ENCODE measurements at places on chromosomes 12 and 14.

- no peak for DNase-seq
Observed at GRCh38 chr12:3759878-3760277, 7.0 kb upstream of the CRACR2A start.

GRCh38 chr12:80864046-80864735, 73.5 kb downstream of the LIN7A start:
- no peak for DNase-seq

- no peak for DNase-seq
Observed at GRCh38 chr12:96520767-96521166, 31.4 kb downstream of the CFAP54 start.

GRCh38 chr12:32589165-32589865, 89.8 kb upstream of the DNM1L start:
- DNase-seq = no peak

- no peak for DNase-seq
Observed at GRCh38 chr14:32998433-32998832, 59.8 kb downstream of the NPAS3 start.

GRCh38 chr14:95862243-95862642, 14.4 kb upstream of the TUNAR start:
- no peak for DNase-seq

- no peak for DNase-seq
Observed at GRCh38 chr12:108589028-108589839, 8.7 kb downstream of the TMEM119 start.

DNA sequence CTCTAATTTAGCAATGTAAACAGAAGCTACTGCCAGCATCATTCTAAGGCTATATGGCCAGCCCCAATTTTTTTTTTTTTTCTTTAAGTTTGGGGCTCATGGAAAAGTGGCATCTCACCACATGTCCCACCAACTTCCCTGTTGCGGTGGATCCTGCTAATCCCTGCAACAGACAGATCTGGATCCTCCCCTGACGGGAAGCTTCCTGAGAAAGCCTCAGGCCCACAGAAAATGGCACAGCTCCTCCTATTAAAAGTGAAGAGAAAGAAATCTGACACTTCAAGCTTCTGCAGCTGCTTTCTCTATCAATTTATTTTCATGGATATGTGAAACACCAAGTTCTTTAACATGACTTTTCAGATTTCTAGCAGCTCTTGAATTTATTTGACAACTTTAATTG, 433.8 kb upstream of the DCN start:
- no peak for DNase-seq

GRCh38 chr12:41801261-41801660, 343.4 kb downstream of the GXYLT1 start:
- DNase-seq = no peak

DNA sequence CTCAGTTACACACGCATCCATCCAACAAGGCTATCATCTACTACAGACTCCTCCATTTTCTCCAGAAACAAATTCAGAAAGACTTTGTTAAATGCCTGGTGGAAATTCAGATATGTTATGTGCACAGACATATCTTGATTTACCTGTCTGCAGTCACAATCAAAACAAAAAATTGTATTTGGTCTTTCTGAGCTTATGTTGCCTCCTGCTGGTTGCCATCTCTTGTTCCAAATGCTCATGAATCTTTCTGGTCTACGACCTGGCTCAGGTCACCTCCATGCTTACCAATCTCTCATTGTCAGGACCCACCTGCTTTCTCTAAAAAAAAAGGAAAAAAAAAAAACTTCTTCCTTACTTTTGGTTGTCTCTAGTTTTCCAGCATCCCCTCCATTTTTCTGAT, 169.2 kb upstream of the PLXNC1 start:
- no peak for DNase-seq

DNA sequence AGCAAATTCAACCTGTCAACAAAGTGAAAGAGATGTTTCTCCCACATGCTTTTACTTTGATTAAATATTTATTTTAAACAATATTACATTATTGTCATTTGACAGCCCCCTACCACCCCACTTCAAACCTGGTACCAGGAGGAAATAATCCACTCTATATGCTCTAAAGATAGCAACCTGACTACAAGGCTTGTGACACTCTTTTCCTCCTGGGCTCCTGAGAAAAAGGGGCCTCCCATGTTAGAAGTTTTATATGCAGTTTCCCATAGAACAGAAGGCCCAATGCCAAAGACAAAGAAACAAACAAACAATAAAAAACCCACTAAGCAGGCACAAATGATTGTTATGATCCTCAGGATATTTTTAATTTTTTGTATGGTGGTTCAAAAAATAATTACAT, 73.6 kb downstream of the RPS29 start:
- no peak for DNase-seq

DNA sequence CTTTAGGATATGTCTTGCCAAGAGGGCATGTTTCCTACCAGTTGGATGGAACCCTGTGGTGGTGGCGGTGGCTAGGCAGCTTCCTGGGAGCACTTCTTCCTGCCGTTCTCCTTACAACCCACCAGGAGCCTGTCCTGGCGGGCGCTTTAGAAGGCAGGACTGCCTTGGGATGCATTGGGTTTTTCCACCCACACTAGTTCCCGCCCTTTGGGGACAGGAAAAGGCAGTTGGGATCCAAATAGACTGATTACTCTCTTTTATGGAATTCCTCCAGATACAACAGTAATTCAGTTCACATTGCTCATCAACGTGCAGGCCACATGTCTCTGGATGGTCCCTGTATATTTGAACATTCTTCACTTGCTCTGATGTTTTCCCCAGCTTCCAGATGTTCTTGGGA, 305.7 kb upstream of the SSTR1 start:
- DNase-seq = no peak

DNA sequence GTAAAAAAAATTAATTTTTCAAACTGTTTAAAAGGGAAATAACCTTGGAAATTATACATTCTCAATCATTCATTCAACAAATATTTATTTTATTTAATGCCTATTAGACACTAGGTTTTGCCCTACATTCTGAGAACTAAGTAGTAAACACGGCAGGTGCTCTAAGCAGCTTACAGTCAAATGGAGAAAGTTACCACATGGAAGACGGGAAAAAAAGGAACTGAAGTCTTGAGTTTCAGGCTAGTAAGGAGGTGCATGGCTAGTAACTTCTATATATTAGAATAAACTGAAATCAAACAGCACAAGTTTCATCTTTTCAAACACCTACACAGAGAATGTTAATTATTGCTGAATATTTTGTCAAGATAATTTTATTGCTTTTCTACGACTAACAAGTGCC, 52.9 kb downstream of the C12orf42 start:
- DNase-seq = no peak

DNA sequence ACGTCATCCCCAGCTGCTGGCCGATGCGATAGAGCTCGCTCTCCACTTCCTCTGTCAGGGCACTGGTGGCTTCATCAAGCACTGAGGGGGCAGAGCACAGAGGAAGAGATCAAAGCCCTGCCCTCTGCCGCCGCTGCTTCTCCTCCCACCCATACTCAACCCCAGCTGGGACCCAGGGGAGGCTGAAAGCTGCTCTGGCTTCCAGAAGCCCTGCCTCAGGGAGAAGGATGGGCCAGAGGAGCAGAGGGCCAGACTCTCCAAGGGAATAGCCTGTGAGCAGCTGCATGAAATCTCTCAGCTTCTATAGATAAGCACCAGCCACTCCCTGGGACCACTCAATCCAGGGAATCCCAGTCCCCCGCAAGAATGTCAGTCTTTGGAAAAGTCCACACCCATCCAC, 16.0 kb downstream of the ABCD4 start:
- no peak for DNase-seq

- no peak for DNase-seq
Observed at GRCh38 chr14:32010604-32011125, 66.4 kb upstream of the ARHGAP5 start.

DNA sequence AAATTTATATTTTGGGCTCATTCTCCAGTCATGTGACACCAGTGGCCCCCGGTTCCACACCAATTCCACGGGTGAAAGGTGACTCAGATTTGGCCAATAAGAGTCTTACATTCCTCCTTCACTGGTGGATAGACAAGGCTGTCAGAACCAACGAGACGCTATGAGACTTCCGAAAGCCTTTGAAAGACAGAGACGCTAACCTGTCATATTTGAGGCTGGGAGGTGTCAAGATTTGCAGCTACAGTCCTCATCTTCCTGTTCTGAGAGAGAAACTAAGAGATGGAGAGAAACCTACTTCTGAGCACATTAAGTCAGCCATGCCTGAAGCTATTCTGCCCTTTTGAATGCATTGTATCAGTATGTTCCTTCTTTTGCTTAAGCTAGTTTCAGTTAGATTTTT, 171.2 kb downstream of the FLRT2 start:
- no peak for DNase-seq

DNA sequence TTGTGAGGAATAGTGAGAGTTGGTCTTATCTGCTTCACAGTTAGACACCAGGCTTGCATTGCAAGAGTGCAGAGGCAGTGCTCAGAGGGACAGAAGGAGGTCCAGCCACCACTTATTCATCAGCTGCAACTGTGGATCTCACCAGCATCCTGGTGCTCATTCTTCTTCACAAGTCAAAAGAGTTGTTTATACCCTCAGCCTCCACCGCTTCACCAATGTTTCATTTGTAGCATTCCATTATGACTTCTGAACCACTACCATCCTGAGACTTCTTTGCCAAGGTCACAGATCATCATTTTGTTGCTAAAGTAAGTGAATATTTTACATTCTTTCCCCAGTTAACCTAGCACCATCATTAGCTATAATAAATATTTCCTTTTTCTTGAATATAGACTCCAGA, 230.5 kb upstream of the KITLG start:
- DNase-seq = no peak
